ENCODE measurements at places on chromosomes 12 and 14.

DNA sequence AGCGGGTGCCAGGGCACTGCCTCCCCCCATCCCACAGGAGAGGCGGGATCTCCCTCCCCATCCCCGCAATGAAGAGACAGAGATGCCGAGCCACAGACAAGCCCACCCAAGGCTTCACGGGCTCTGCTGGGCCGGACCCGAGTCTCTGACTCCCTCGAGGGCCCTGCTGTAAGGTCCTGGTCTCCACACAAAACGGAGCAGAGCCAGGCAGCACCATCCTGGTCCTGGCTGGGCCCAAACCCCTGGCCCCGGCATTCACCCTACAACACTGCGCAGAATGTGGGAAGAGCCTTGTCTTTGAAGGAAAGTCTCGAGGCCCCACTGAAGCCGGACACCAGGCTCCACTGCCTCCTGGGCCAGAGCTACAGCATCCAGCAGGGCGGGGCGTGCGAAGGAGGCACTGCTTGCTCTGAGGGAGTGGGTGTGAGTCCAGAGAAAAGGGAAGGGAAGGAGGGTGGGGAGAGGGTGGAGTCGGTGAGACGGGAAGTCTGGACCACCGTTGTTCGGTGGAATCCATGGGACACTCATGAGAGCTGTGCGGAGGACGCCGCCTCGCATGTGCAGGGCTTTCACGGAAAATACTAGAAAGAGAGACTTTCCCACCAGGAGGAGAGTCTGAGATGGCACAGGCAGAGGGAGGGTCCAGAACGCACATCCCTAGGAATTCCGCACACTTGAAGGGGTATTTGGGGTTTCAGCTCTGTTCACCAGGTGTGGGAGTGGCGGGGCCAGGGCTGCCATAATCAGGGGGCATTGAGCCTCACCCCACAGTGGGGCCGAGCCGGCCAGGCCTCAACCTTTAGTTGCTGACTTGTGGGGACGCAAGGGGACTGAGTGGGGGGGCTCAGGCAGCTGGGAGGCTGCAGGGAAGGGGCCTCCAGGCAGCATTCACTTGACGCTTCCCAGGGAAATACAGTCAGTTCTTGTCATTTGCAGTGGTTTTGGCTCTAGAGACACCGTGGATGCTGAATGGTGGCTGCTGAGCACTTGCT lies 36.8 kb downstream of the GALNT9 start:
- no peak for DNase-seq

DNA sequence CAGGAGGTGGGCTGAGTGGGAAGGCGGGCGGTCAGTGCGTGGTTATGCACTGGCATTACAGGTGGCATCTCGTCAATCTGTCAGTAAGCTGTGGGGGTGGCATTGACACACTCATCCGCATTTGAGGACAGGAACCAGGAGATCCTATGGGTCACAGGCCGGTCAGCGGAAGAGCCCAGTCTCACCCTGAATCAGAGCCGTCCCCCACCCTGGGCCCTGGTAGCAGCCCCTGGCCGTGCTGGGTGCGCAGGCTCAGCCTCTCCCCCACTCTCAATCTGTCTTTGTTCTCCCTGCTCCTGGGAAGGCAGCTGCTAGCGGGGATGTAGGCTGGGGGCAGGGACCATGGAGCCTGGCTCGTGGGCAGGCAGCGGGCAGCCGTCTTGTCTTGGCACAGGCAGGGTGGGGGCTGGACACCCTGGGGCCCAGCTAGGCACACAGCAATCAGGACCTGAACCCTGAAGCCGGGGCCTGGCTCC lies 5.1 kb downstream of the INF2 start:
- no peak for DNase-seq

DNA sequence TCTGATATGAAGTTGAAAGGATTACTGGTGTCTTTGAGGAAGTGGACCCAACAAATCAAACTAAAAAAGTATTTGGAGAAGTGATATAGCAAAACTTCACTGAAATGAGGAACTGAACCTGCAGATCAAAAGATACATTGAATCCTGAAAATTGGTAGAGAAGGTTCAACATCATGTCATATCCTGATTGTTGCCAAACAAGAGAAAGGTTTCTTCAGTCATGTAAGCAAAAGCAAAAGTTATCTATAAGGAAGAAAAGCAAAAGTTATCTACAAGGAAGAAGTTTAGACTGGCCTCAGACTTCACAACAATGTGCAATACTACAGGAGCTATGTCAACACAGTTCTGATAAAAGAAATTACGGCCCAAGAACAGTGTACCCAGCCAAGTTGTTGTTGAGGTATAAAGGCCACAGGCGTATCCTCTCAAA lies 142.7 kb downstream of the RAD51B start:
- no peak for DNase-seq

DNA sequence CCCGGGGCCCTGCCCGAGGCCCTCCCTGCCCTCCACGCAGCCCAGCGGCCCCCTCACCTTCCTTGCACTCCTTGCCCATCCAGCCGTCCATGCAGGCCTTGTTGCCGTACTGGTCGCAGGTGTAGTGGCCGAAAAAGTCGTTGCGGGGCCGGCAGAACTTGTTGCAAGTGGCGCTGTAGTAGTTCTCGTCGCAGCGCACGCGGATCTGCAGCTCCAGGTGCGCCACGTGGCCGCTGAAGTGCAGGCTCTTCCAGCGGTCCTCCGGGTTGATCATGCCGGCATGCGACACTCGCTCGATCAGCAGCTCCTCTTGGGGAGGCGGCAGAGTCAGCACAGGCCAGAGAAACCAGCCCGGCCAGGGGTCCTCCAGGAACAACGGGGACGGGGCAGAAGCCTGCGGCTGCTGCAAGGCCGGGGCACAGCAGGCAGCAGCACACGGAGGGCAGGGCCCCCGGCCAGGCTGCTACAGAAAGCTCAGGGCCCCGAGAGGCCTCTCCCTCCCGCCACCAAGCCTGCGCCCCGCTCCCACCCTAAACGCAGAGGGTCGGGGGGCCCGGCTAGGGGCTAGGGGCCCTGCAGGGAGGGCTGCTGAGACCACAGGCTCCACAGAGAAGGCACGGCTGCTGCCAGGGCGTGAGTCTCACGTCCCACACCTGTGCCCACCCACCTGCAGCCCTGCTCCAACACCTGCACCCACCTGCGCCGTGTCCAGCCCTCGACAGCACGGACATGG lies 12.7 kb downstream of the JAG2 start:
- DNase-seq = no peak

GRCh38 chr12:60616400-60616799 lies 1020.6 kb downstream of the SLC16A7 start:
- no peak for DNase-seq
